NCI-H510A (cell line): ENCODE measurements at places on chromosomes 6 and 20.

DNA sequence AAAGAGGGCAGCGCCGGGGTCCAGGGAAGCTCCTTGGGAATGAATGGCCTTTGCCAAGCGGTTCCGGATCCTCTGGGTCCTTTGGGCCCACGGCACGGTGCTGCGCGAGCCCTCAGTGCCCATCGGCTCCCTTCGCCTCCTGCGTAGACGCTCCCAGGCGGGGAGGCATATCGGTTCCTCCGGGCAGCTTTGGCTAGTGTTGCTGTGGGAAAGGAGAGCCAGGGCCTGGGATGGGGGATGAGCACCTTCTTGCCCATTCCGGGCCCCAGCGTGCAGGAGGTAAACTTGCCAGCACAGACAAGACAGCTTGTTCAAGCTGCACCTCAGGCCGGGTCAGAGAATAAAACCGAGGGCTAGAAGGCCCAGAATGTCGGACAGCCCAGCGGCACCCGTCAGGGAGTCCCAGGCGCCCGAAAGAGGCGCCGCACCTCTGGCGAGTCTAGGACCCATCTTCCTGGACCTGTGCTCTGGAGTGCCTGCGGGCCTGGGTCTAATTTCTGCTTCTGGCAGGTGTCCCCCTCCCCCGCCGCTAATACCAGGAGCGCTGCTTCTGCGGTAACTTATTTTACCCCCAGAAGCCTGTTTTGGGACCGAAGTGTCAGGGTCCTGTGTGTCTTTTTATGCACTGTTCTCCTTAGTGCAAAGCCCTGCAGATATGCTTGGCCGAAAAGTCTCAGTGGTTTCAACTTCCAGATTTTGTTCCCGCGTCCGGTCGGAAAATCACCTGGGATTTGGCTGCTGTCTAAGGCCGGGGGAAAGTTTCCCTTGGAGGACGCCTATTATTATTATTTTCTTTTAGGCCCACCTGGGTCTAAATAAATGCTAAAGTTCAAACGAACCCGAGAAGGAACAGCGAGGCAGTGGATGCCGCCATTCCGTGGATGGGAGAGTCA lies 1.7 kb upstream of the TFAP2C start:
- no peak for DNase-seq

DNA sequence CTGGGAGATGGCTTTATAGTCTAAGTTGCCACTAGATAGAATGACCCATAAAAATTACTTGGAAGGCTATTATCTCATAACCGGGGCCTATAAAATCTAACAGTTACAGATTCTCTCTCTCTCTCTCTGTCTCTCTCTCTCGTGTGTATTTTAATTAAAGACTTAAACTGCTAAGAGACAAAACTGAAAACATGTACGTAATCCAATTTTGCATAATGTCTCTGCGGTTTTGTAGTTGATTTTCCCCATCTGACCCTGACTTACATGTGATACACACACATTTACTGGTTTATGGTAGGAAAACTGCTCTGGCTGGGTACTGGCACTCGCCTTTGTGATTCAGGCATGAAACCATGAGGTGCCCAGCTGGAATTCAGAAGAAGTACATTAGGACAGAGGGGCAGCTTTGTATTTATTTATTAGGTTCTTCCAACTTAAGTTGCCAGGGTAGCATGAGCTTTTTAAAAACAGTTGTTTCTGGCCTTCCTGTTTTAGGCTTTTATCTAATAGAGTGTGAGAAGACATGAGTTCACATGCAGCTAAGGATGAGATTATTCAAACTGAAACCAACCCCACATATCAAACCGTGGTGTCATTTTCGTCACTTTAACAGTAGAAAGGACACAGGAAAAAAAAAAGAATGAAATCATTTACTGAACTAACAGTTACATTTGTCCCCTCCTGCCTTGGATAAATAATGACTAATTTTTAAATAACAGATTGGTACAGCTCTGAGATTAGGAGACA lies 182.5 kb downstream of the GMPR start:
- DNase-seq = no peak

- no peak for DNase-seq
These were observed 56.4 kb downstream of the CD24 start for GRCh38 chr6:106918115-106918514.

DNA sequence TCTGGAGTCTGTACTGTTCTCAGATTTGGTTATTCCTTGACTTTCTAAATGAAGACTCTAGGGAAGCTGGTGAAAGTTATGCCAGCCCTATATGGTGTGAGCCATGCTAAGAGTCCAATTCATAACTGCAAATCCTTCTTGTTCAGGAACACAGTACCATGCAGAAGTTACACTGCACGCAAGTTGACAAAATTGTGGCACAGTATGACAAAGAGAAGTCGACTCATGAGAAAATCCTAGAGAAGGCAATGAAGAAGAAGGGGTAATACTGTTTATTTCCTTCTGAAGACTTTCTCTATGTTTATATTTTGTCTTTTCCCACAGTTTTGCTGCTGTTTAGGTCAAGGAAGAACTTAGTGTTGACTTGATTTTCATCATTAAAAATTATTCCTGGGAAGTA lies 61.2 kb upstream of the LAMP5 start:
- no peak for DNase-seq

- DNase-seq = no peak
These were observed 189.0 kb downstream of the ANKRD60 start for GRCh38 chr20:58039274-58040092.

- DNase-seq = no peak
These were observed 11.2 kb downstream of the SPDEF start for GRCh38 chr6:34544776-34545471.

GRCh38 chr6:167287513-167288048 lies 3.5 kb upstream of the UNC93A start:
- no peak for DNase-seq

- DNase-seq = no peak
These were observed 7.1 kb upstream of the ZBP1 start for GRCh38 chr20:57627339-57627738.

GRCh38 chr6:113927001-113927400 lies 43.9 kb downstream of the HDAC2 start:
- no peak for DNase-seq

- DNase-seq = no peak
These were observed 1.4 kb upstream of the FILIP1 start for GRCh38 chr6:75495011-75495410.

DNA sequence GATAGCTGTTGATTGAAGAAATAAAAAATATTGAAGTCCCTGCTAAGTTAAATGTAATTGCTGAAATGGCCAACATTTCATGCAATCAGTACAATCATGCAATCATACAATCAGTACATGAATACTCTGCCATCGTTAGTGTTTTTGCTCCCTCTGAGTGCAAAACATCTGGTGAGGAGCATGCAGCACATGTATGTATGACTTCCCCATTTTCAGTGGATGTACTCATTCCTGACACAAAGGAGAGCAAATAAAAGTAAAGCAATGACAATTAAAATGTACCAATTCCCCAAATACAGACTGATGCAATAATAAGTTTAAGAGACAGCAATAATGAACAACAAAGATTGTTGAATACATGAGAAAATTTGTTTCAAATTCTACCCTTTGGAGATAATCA lies 140.7 kb downstream of the PLCB1 start:
- DNase-seq = no peak

GRCh38 chr6:129104560-129104959 lies 221.6 kb downstream of the LAMA2 start:
- no peak for DNase-seq

DNA sequence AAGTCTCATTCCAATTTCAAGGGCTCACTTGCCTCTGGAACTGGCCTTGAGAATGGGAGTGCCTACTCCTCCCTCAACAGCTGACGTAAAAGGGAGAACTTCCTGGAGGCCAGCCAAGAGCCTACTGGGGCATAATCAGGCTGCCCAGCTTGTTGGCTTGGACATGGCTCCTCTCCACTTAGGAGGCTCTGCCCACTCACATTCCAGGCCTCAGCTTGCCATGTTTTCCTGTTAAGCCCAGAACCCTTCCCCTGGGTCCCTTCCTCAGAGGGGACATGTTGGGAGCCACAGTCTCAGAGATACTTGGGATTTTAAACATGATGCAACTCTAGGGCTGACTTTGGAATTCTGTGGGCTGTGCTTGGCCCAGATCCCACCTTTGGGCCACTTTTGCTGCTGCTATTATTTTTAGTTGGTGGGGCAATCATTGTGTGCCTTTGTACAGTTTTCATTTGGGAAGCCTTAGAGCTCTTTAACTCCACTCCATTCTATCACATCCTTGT lies 31.5 kb upstream of the ADTRP start:
- DNase-seq = no peak

DNA sequence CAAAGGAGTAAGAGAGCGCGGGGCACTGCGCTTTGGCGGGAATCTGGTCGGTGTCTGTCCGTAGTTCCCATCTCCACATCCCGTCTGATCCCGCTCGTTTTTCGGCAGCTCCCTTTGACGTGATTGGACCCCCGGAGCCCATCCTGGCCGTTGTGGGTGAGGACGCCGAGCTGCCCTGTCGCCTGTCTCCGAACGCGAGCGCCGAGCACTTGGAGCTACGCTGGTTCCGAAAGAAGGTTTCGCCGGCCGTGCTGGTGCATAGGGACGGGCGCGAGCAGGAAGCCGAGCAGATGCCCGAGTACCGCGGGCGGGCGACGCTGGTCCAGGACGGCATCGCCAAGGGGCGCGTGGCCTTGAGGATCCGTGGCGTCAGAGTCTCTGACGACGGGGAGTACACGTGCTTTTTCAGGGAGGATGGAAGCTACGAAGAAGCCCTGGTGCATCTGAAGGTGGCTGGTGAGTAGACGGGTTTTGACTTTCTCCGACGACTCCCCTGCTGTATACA lies 1.4 kb downstream of the BTN1A1 start:
- no peak for DNase-seq

DNA sequence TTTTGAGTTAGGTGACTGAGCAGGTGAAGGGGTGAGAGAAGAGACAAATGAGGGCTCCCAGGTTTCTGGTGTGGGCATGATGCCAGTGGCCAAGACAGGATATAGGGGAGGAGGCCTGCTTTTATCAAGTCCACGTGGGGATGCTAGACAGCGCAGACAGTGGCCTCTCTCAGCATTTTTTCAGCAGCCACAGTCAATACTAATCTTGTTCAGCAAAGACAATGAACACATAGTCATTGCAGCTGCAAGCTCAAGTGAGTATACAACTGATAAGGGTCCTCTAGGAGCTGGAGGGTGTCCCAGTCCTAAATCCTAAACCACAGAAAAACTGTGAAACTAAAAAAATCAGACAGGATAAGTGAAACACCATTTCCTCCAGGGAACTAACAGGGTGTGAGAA lies 48.6 kb downstream of the UQCC1 start:
- DNase-seq = no peak

DNA sequence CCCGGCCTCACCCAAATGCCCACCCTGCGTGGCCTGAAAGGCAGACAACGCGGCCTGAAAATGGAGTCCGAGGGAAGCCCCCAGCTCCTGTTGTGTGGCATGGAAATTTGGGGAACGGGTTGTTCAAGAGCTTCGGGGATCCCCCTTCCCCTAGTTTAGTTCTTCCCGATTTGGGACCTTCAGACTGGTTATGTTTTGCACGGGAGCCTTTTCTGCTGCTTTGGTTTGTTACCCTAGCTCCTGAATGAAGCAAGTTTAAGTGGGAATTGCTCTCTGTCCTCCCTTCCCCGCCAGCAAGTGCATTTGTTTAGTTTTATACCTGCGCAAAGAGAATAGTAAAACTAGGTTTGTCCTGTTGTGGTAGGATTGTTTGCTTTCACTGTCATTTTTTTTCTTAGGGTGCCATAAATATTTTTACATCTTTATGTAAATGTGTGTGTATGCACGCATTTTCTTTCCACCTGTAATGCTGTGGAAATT lies 604 bp downstream of the SH3BGRL2 start:
- no peak for DNase-seq
